DMS153 (cell line): ENCODE measurements at places on chromosomes 7 and 10.

- DNase-seq, result no peak
Measured at GRCh38 chr7:23938215-23938614, 228.2 kb downstream of the STK31 start.

GRCh38 chr7:66054063-66054462, 21.6 kb upstream of the ASL start:
- no peak for DNase-seq

DNA sequence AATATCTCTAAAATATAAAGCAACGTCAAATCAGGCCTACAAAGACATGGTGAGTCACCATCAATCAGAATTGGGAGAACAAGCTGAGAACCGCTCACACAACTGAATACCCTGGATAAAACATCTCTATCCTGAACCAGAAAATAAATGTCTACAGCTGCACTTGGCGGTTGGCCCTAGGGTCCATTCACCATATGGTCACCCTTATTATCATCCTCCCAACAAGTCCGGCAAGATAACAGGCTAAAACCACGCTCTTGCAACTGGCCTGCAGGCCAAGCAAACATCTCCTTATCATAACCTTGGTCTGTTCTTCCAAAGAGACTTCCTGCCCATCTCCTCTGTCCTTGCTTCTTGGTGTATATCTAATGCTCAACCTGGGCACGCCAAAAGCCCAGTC, 310.7 kb downstream of the CALN1 start:
- DNase-seq, result no peak

GRCh38 chr7:147547252-147547897, 1043.2 kb upstream of the C7orf33 start:
- DNase-seq, result peak; percentile 23

DNA sequence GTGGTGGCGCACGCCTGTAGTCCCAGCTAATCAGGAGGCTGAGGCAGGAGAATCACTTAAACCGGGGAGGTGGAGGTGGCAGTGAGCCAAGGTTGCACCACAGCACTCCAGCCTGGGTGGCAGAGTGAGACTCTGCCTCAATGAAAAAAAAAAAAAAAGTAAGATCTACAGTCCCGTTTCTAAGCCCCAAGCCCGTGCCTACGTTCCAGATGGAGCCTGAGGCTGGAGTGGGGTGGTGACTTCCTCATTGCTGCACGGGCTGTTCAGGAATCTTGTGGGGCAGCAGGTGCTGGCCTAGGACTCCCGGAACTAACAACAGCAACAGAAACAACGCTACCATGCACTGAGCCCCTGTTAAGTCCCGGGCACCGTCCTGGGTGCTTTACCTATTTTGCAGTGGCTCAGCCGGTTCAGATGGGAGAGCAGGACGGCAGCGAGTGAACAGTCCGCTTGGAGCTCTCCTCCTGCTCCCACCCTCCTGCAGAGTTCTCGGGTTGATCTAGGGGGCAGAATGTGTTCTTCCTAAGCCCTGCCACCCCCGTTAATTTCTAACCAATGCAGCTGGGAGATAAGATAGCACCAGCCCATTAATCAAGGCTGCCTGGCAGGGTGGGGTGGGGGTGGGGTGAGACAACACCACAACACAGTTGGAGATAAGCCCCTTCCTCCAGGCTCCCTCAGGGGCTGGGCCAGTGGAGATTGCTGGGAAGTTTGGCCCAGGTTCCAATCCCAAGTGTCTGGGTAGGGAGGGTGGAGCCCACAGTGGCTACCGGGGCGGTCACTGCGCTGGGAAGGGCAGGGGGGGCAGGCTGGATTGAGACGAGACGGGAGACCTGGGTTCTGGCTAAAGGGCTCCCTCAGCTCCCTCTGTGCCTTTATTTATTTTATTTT, 17.0 kb upstream of the SFRP5 start:
- DNase-seq, result no peak

DNA sequence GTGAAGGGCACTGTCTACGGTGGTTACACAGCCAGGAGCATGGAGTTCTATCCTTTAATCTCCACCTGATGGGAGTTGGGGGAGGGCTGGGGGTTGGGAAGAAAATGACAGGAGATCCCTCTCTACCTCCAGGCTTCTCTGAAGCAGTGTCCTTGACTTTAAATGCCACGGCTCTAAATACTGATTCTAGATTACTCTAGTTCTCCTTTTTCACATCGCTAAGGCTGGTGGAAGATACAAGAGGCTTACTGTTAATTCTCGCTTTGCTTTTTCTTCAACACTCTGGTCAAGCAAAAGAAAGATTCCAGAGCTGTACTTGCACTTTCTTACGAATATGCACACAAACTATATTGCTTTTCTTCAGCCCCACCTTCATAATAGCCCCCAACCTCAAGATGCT, 30.5 kb downstream of the ARL3 start:
- DNase-seq, result no peak

DNA sequence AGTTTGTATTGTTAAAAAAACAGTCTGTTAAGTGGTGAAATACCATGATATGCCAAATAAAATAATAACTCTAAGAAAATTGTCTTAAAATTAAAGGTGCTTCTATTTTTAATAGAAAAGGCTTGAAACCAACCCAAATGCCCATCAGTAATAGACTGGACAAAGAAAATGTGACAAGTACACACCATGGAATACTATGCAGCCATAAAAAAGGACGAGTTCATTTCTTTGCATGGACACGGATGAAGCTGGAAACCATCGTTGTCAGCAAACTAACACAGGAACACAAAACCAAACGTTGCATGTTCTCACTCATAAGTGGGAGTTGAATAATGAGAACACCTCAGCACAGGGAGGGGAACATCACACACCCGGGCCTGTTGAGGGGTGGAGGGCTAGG, 7.1 kb downstream of the CNTNAP2 start:
- DNase-seq, result no peak

GRCh38 chr10:131831561-131831960, 69.2 kb upstream of the PPP2R2D start:
- DNase-seq, result no peak

- DNase-seq, result no peak
Measured at GRCh38 chr7:41917-42565, 150.3 kb upstream of the FAM20C start.

- no peak for DNase-seq
Measured at GRCh38 chr10:124899151-124899550, 42.8 kb upstream of the ZRANB1 start.

DNA sequence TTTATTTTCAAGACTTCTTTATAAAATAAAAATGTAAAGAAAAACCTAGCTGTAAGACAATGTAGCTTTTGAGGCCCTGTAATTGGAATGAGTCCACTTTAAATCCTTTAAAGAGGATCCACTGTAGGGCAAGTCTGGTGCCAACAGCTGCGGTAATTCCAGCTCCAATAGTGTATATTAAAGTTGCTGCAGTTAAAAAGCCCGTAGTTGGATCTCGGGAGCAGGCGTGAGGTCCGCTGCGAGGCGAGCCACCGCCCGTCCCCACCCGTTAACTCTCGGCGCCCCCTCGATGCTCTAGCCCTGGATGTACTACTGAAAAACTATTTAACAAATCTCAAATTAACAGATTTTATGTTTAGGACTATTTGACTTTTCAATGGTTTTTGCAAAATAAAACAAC, 414.7 kb upstream of the SEMA3C start:
- DNase-seq, result no peak

DNA sequence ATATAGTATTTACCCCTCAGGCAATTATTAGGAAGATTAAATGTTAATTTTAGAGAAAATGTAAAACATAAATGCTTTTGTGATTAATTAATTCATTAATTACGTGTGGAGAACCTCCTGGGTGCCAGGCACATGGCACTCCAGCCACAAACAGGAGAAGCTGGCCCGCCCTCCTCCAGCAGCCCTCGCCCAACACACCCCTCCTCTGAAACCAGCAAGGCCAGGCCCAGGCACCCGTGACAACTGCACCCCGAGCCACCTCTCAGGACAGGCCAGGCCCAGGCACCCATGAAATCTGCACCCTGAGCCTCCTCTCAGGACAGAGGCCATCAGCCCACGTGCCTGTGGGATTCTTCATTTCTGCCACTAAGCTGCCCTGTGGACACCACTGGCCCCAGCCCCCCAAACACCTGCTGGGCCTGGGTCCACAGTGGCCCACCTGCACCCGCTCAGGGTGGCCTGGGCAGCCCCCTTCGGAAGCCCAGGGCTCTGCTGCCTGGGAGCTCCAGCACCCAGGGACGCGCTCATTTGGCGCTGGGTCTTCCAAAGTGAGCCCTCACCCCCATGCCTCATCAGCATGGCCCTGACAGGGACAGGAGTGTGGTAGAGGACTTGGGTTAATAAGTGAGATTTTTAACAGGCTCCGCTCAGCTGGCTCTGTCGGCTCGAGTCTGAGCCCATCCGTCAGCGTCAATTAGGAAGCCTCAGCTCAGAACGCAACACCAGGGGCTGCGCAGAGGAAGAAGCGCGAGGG, 482.1 kb downstream of the DNAJB6 start:
- no peak for DNase-seq

DNA sequence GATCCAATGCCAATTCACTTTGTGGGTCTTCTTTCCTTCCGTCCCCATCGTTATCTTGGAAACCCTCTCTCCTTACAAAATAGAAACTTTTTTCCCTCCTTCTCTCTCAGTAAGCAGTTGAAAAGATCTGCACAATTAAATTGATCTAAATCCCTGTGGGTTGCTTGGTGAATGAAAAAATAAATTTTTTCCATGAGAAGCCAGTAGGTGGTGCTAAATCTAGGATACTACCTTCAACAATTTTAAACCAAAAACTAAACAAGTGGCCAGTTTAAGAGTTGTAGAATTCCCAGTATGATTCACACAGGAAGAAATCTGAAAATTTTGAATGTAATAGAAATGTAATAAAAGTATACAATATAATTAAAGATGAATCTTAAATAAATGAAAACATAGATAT, 990.3 kb upstream of the ZNF722 start:
- no peak for DNase-seq

DNA sequence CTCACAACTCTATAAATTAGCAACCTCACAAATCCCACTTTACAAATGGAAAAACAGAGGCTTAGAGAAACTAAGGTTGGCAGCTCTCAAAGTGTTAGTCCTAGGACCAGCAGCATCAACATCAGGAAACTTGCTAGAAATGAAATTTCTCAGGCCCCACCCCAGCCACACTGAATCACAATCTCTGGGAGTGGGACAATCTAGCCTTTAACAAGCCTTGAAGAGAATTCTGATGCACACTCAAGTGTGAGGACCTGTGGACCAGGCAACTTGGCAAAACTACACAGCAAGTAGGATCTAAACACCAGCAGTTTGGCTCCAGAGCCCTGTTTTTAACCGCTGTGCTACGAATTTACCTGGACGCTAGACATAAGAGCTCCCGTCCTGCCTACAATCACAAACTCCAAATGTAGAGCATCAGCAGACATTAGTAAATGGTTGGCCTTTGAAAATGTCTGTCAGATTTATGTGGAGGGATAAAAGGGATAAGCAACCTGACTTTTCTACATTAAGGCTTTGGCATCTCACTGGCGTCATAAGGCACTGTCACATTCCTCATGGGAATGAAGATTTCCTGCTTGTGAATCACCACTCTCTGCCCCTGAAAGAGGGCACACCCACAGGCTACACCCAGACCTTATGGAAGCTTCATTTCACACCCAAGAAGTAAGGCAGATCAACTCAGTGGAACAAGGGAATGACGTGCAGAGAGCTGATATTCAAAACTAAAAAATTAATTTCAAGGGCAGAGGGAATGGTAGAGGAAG, 34.5 kb downstream of the PPP1R3C start:
- DNase-seq, result no peak

GRCh38 chr10:29285624-29286051, 3.2 kb upstream of the LYZL1 start:
- DNase-seq, result no peak

DNA sequence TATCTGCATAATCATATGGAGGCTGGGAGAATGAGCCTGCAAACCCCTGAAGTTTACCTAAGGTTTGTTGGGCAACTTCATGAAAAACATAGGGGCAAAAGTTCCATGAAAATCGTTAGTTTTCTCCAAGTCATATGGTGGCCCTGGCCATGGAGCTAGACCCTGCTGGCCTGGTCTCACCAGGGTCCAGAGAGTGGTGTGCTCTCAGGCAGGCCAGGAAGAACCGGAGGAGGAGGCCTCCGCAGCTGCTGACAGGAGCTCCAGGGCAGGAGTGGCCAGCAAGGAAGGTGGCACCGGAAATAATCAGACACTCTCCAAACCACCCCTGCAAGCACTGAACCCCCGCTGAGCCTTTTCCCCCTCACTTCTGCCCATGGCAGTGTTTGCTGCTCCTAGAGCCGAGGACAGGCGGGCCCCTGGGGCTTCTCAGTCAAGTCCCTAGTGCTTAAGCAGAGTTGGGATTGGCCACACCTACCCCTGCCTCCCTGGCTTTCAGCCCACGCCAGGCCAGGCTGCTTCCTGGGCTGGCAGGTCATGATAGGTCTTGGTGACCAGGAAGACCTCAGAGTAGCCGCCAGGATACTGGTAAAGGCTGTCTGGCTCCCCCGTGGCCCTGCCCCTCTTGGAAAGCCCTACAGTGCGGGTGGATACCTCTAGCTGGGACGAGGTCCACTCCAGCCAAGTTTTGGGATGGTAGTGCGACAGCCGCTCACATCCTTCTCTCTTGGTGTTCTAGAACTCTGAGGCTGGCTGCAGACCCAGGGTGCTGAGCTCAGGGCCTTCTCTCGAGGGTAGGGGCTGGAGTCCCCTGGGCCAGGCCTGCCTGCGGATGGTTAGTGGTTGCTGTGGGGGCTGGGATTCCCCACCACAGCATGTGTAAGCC, 242.8 kb downstream of the MGMT start:
- no peak for DNase-seq

- DNase-seq, result peak; percentile 3
Measured at GRCh38 chr10:106705681-106706100, 458.8 kb downstream of the SORCS1 start.

- DNase-seq, result no peak
Measured at GRCh38 chr7:44887293-44887692, 2.0 kb upstream of the PURB start.

GRCh38 chr10:124592736-124593430, 131.3 kb downstream of the LHPP start:
- no peak for DNase-seq

DNA sequence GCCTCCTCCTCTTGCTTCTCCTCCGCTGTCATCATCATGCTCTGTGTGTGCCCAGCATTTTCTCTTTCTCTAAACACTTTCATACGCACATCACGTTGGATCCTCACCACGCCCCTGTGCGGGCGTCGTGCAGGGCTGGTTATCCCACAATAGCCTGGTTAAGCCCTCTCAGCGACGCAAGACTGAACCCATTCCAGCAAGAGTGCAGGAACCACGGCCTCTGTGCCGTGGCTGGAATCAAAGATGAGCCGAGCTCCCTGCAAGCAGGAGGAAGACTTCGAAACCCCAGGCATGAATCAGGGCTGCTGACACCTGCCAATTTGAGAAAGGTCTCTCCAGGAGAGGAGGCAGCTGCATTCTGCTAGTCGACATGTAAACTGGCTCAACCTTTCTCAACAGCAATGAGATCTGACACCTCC, 74.8 kb upstream of the FOXK1 start:
- no peak for DNase-seq
